ENCODE measurements at places on chromosomes 2 and 18.

DNA sequence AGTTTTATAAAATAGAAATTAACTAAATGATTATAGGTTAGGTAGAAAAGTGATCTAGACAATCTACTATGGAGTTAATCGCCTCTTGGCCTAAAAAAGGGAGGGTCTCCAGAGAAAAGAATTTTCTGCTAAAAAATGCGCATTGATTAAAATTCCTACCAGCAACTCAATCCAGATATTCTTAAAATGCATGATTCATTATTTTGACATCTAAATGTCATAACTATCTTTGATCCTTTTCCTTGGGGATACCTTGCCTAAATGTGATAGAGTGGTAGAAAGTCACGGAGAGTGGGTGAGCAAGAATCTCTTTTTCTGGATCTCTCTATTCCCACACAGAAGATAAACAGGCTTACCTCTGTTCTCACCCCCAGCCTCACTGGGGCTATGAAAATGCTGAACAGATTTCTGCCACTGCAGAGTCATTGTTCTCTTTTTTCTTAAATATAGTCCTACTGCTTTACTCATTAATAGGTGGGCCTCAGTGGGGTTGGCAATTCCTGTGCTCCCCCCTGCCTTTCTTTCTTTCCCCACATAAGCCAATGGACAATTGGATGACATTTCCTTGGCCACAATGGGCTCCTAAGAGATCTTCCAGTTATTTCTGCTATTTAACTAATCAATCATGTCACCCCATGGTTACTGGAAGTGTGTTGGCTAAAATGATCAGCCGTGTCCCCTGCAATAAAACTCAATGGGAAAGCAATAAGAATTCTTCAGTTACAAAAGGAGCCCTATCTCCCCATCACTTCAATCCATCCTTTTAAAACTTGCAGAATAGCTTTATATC is 5.8 kb upstream of the ASXL3 start:
- no peaks in the 10 kb centered on the region for H3K4me1 ChIP-seq
- no peak for DNase-seq
- H3K27me3 ChIP-seq: peaks cover 15% of the 10 kb centered on the region
- no peak overlapping the region for H3K4me3 ChIP-seq
- no peaks in the 10 kb centered on the region for H3K36me3 ChIP-seq
- no peak overlapping the region for H3K27ac ChIP-seq

DNA sequence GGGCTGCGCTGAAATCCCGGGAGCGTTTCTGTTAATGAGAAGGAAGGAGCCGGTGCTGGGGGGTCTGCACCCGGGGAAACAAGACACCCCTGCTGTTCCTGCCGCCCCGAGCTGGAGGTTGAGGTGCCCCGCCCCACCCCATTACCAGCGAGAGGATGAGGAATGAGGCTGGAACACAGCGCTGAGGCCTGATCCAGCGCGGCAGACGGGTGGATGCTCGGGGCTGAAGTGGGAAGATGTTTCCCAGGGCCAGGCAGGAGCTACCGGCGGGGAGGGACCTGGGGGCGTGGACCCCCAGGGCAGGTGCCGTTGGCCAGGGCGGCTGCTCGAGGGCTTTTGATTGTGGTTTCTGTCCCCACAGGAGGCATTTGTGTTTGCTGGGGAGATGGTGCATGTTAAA is 134.3 kb upstream of the CTDP1 start:
- no peak for DNase-seq
- H3K4me1 ChIP-seq: no peaks in the 10 kb centered on the region
- H3K36me3 ChIP-seq: no peaks in the 10 kb centered on the region
- no peak overlapping the region for H3K27ac ChIP-seq
- H3K4me3 ChIP-seq: no peak overlapping the region
- peaks cover 13% of the 10 kb centered on the region for H3K27me3 ChIP-seq

DNA sequence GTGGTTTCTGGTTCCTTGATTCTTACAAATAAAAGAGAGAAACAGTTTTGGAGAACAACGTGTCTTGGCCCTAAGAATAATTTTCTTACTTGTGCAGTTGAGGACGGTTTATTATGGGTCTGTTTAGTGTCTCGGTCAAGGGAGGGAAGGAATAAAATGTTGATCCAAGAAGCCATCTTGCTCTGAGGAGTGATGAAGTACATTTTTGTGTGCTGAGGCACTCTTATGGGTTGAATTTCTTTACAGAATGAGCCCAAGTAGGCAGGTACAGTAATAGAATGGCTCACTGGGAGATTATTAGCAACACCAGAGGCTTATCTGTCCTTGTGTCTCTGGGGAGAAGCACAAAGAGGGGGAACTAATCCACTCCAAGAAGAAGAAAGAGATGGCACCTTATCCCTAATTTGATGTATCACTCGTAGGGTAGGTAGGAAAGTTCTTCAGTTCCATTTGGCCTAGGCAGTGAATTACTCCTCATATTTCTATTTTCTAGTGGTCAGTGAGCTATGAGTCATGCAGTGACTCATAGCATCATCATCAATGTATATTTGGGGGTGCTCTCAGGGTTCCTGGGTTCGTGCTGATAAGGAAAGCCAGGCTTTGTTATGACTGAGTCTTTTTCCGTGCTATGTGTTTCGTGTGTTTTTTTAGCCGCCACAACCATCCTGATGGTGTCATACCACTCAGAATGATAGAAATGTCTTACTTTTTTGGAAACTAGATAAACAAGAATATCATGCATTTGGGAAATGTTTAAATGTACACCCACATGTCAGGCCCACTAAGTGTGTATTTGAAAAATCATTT is 250.1 kb upstream of the CTAGE1 start:
- no peaks in the 10 kb centered on the region for H3K36me3 ChIP-seq
- no peaks in the 10 kb centered on the region for H3K27me3 ChIP-seq
- H3K4me1 ChIP-seq: peaks cover 31% of the 10 kb centered on the region
- H3K27ac ChIP-seq: peak overlapping the region; percentile 76
- no peak overlapping the region for H3K4me3 ChIP-seq

DNA sequence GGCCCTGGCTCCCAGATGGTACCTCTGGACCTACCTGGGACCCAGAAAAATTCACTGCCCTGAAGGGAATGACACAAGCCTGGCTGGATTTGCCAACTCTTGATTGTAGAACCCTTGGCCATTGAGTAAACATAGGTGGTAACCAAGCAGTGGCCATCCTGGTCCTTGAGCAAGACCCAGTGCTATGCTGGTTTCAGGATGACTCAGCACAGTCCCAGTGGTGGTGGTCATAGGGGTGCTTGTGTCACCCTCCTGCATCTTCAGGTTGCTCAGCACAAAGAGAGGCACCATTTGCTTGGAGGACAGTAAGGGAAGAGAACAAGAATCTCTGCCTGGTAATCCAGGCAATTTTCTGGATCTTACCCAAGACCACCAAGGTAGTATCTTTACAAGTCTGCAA is 52.9 kb downstream of the UPP2 start:
- DNase-seq: no peak
- no peak overlapping the region for H3K4me3 ChIP-seq
- no peak overlapping the region for H3K27ac ChIP-seq
- H3K36me3 ChIP-seq: no peaks in the 10 kb centered on the region
- H3K27me3 ChIP-seq: no peaks in the 10 kb centered on the region
- no peaks in the 10 kb centered on the region for H3K4me1 ChIP-seq

DNA sequence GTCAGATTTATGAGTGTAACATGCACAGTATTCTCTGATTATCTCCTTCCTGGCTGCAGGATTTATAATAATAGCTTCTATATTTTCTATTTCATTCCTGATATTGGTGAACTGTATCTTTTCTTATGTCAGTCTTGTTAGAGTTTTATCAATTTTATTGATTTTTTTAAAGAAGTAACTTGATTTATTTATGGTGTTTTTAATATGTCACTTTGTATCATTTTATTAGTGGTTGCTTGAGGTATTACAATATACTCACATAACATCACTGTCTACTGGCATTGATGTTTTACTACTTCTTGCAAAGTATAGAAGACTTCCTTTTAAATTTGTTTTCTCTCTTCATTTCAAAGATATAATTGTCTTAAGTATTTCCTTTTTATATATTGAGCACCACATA is 270.5 kb upstream of the GYPC start:
- no peaks in the 10 kb centered on the region for H3K4me1 ChIP-seq
- DNase-seq: no peak
- H3K27me3 ChIP-seq: no peaks in the 10 kb centered on the region
- H3K4me3 ChIP-seq: no peak overlapping the region
- H3K27ac ChIP-seq: no peak overlapping the region
- no peaks in the 10 kb centered on the region for H3K36me3 ChIP-seq

- H3K4me3 ChIP-seq: no peak overlapping the region
- no peaks in the 10 kb centered on the region for H3K4me1 ChIP-seq
- H3K27ac ChIP-seq: no peak overlapping the region
- DNase-seq: no peak
These were observed 109.8 kb upstream of the ALPP start for GRCh38 chr2:232268636-232269165.
